ENCODE measurements at places on chromosomes 5 and 9.

DNA sequence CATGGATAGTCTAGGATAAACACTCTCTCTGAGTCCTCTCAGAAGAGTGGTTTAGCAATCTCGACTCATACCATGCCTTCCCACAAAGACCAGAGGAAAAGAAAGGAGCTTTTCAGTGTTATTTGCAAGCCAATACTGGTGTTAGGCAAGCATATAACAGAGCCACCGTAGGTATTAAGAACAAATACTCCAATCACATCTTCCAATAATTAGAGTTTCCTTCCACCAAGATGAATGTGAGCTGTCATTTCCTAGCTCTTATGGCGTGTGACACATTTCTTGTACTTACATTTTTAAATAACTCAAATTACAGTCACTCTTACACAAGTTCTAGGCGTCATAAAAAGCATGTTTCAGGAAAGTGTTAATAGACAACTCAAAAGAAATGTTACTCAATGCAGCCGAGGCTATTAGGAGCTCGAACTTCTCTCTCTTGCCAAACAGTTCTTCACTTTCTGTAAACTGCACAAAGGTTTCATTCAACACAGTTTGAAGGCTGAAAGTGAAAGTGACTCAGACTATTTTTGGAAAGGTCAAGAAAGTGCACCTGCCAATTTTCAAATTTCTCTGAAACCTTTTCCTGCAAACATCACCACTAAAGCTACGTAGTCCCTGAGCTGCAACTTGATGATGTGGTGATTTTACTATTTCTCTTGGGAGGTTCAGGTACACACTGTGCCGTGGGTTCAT, 153.8 kb downstream of the AUH start:
- DNase-seq: no peak

GRCh38 chr5:1885868-1886845, 3.4 kb upstream of the IRX4 start:
- no peak for DNase-seq

DNA sequence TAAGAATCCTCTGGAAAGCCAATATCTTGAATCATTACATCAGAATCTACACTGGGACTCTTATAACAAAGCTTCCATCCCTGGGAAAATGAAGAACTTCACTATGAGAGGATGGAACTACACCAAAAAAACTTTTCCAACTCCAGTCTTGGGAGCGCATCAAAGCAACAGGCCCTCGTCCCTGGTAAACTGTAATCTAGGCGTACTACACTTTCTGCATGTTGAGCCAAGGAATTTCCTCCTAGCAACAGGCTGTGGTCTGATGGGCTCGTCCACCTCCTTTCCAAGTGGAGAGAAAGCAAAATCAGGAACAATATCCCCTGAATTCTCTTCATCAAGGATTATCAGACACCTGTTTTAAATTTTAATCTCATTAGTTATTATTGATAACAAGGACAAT, 94.1 kb downstream of the NFIB start:
- no peak for DNase-seq

- no peak for DNase-seq
These were observed 38.6 kb downstream of the GRAMD2B start for GRCh38 chr5:126461838-126462237.

- no peak for DNase-seq
These were observed 35.7 kb downstream of the BNC2 start for GRCh38 chr9:16834817-16835216.
